Upper lobe of left lung (tissue), 6 donors: ENCODE measurements at places on chromosomes 6 and 20. TPM values are rescaled to one million over a fixed set of nuclear protein-coding genes. Genes with fewer than 3 reads are reported as not detected.

The C4B gene
- total RNA-seq = 193 TPM

The TIAM2 gene
- 25.1 TPM for total RNA-seq

The PLN gene
- 3.8 TPM for total RNA-seq

The CCN6 gene
- not detected for total RNA-seq

The BPIFA1 gene
- 0.26 TPM for total RNA-seq

The ELOVL4 gene
- total RNA-seq = not detected

The RAD21L1 gene
- not detected for total RNA-seq

The IPCEF1 gene
- total RNA-seq = 4.1 TPM

The SLA2 gene
- total RNA-seq = 3.0 TPM

The SLC18B1 gene
- 5.2 TPM for total RNA-seq

The RAB44 gene
- 1.6 TPM for total RNA-seq

The CAGE1 gene
- total RNA-seq = not detected

The SMLR1 gene
- total RNA-seq = not detected

The SNPH gene
- total RNA-seq = 17.3 TPM

The CASS4 gene
- total RNA-seq = 13.4 TPM

DNA sequence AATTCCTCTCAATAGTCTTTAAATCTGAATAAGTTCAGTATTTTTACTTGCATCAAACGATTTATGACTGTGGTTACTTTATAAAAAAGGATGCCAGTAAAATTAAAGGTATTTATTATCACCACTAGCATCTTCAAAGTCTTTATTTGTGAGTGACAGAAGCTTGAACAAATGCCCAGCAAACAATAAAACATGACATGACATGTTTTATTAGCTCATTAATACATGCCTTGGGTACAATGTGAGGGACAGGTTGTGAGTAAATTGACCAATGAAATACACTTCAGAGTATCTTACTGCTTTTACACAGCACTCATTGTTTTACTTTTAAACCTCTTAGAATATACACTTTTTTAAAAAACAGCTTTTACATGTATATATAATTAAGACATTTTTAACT is 113.4 kb upstream of the BEND3 start:
- DNase-seq = no peak

DNA sequence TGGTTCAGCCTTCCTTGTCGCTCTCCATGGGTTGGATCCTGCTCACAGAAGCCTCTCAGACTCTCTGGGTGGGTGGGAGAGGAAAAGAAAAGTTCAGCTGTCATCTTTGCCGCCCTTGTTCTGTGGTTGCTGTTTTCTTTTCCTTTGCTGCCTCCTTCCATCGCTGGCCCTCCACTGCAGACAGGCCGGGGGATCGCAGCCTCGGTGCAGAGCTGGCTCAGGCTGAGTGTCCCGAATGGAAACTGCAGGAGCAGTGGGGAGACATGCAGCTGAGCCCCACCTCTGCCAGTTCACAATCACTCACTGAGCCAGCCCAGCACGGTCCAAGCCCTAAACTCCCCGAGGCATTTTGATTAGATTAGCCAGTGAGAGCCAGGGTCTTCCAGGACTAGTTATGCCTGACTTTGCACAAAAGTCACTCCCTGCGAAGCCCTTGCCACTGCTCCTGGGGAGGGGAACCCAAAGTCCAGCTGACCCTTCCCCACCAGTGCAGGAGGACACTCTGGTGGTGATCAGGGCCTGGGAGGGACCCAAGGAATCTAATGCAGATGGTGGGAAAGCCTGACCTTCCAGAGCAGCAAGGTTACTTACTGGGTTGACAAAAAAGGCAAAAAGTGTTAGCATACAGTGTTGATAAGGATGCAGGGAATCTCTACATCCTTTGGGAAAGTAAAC is 14.0 kb downstream of the NRN1 start:
- DNase-seq = peak; percentile 32

GRCh38 chr20:38810926-38811630 is 5.6 kb downstream of the PPP1R16B start:
- DNase-seq = no peak

DNA sequence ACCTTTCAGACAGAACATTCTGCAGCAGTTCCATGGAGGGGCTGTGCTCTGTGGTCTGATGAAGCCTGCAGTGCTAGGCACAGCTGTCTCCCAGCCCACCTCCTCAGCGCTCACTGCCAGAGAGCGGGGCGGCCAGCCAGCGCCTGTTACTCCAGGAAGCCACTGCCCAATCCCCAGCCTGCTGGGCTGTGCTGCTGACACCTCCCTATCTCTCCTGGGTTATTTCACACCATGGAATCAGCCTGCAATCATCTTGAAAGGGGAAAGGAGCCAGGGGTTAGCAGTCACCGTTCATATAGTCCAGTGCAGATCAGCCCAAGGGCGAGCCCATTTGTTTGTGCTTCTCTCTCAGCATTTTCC is 46.3 kb upstream of the NHSL1 start:
- DNase-seq = peak; percentile 82

- DNase-seq = no peak
These were observed 11.3 kb upstream of the TFAP2A start for GRCh38 chr6:10425975-10426780.

- DNase-seq = no peak
These were observed 67.7 kb downstream of the SYNJ2 start for GRCh38 chr6:158049055-158050028.

GRCh38 chr6:87196275-87196842 is 41.0 kb downstream of the ZNF292 start:
- DNase-seq = no peak

GRCh38 chr20:50561379-50562078 is 51.3 kb downstream of the PTPN1 start:
- DNase-seq = no peak

- DNase-seq = no peak
These were observed 155.7 kb upstream of the PRSS16 start for GRCh38 chr6:27091661-27092315.

DNA sequence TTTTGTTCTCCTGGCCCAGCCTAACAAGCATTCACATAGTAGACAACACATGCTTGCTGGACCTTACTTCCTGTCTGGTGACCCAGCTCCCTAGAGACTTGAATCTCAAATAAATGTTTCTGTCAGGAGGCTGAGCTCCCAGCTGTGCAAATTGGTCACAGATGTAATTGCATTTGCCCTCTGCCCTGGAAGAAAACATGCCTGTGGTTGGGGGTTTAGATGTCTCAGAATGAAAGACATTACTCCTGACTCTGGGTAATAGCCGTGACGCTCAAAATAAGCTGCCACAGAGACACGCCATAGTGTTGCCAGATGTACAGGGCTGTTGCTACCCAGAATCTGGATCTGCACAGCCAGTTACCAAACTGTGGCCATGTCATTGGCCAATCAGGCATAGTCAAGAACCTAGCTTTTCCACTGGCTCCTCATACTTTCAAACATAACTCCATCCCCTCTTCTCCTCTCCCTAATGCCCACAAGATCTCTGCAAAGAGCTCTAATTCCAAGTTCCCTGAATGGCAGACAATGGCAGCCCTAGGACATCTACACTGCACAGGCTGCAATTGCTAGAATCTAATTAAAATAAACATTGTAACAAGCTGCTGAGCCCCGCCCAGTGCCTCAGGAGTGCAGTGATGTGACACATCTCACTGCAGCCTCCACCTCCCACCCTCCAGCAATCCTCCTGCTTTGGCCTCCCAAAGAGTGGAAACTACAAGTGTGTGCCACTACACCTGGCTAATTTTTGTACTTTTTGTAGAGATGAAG is 32.8 kb upstream of the GMPR start:
- no peak for DNase-seq

DNA sequence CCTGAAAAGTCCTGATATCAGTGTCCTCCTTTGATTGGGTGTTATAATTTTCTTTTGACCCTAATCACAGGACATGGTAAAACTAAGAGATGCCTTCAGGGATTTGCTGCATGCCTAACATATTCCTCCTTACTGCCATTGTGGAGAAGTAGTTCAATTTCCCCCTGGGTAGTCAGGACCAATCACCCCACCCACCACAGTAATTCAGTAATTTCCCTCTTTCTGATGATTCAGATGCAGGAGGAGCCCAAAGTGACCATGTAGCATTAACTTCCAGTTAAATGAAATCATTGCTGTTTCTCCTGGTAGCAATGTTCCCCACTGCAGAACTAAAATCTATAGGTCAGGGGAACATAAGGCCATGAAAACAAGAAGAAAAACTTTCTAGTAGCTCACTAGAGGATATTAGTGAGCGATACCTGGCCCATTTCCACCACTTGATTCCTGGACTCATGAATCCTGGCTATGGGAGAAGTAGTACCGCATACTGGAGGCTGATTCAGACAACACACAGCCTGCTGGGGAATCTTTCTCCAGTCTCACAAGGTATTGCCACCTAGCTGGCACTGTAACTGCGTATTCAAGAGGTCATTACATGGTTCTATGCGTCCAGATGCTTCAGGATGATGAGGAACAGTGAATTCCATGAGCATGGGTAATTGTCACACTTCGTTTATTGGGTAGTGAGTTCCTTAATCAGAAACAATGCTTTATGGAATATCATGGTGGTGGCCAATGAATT is 561.2 kb downstream of the HAO1 start:
- no peak for DNase-seq

DNA sequence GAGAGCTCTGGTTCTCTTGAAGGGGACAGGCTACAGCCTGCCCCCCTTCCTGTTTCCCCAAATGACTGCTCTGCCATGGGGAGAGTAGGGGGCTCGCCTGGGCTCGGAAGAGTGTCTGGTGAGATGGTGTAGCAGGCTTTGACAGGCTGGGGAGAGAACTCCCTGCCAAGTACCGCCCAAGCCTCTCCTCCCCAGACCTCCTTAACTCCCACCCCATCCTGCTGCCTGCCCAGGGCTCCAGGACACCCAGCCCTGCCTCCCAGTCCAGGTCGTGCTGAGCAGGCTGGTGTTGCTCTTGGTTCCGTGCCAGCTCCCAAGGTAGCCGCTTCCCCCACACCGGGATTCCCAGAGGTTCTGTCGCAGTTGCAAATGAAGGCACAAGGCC is 9.8 kb downstream of the VEGFA start:
- no peak for DNase-seq

DNA sequence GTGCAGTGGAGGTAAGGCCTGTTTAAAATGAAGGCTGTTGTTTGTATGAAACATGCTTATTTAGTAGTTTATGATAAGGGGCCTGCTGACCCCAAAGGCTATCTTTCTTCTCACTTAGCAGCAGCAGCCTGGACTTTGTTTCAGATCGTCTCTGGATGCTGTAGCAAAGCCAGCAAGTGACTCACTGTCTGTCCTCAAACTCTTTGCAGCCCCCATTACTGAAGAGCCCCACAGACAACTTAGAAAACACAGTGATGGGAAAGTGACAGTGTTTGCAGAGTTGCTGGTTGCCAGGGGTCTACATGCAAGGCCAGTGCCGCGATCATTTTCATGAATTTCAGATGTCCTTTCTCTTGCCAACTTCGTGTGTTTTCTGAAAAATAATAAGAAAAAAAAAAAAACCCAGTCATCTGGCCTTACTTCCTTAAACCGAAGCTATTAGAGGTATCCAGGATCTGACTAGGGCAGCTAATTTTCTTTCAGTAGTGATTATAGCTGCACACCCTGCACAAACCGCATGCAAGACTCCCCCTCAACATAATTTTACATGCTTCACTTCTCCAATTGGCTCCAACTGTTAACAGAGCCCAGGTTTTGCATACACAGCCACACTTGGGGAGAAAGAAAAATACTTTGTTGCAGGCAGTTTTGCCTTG is 11.6 kb upstream of the F13A1 start:
- no peak for DNase-seq

GRCh38 chr20:14375416-14375985 is 38.1 kb upstream of the FLRT3 start:
- no peak for DNase-seq

- no peak for DNase-seq
These were observed 26.5 kb upstream of the SH3BGRL2 start for GRCh38 chr6:79604583-79605037.

DNA sequence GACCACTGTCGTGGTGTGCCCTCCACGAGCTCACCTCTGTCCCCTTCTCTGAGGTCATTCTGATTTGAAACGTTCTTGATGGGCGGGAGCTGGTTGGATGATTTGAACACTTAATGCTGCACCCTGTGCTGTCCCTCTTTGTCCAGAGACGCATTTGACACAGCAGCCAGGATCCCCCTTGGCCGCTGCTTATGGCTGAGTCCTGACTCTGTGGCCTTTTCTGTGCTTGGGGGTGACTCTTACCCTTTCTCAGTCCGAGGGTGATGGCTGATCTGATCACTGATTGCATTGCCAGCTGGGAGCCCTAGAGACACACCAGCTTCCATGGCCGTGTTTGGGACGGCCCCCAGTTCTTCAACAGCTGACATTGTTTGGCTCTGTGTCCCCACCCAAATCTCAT is 43.5 kb upstream of the FRMD1 start:
- no peak for DNase-seq

- DNase-seq = no peak
These were observed 43.8 kb downstream of the MAP3K4 start for GRCh38 chr6:161035182-161035980.

GRCh38 chr20:39849664-39850063 is 839.4 kb downstream of the MAFB start:
- peak; percentile 85 for DNase-seq

- DNase-seq = peak; percentile 26
These were observed 54.5 kb downstream of the TRIM38 start for GRCh38 chr6:26016963-26017631.
